Activated T-helper 2 cell treated with anti-CD3 and anti-CD28 coated beads, Interferon-gamma antibody, Interleukin-2, Interleukin-4, amounts not matched to agents 10 μg/mL and 5 μg/mL and 100 μg/mL, durations not matched to agents 14 hours and 24 hours and 36 hours (primary cell): ENCODE measurements at places on chromosomes 13 and 19.

GRCh38 chr13:24693862-24694471 lies 13.8 kb downstream of the ATP12A start:
- DNase-seq: peak; percentile 35

GRCh38 chr13:95858286-95859075 lies 181.5 kb downstream of the DNAJC3 start:
- DNase-seq: no peak

DNA sequence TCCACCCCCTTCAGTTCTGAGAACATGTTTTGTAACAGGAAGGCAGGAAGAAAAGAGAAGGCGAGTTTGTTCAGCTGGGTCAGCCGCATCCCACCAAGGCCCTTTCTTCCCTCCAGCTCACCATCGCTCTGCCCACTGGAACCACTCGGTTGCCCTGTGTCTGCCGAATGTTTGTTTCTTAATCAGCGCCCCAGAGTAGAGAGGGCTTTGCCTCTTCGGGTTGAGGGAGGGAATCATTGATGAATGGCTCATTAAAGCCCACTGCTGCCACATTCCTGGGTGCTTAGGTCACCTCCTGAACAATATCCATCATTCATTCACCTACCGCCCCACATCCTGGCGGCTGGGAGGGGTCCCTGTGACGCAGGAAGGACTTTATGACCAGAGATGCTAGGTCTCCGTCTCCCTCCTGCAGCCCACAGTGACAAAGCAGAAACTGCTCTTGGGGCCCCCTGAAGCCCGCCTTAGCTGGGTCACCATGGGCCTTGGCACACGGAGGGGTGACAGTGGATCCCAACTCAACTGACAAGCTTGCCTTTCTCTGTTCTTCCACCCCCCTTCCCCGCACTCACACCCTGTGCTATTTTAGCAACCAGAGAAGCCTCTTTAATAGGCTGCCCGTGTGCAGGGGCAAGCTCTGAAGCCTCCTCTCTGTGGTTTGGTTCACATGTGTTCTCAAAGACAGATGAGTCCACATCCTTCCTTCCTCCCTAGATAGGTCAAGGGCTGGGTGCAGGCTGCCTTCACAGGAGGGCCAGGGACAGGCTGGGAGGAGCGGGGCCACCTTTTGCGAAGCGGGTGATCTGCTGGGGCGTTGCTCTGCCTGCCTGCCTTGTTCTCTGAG lies 46.2 kb downstream of the ACTN4 start:
- DNase-seq: no peak

- no peak for DNase-seq
These were observed 175.8 kb downstream of the TDRD3 start for GRCh38 chr13:60572855-60573254.

DNA sequence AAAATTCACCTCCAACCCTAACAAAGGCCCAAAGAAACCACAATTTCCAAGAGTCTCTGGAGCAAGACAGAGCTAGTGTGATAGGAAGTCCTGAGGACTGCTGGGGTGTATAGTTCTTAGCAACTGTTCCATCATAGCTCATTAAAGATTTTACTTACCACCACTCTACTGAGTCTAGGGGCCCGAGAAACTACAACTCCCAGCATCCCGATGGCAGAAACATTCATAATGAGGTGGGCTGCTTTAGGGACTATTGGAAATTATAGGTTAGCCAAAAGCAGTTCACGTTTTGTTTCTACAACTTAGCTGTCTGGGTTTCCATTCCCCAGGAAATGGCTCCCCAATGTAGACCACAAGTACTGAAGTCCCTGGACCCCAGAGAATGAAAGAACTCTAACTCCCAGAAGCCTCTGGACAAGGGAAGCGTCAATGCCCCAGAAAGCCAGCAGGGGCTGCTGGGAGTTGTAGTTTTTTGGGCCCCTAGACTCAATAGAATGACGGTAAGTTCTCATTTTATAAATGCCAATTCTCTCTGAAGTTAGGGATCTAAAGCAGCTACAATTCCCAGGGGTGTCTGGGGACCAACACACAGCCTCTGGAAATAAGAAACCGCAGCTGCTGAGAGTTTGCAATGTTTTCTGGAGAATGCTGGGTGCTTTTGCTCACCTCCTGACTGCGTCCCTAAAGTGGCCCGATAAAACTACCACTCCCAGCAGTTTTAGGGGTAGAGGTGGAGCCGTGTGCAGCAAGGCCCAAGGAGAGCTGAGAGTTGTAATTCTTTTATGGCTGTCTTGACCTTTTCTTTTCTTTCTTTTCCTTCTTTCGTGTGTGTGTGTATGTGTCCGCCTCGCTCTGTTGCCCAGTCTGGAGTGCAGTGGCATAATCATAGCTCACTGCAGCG lies 11.1 kb downstream of the FTL start:
- no peak for DNase-seq

DNA sequence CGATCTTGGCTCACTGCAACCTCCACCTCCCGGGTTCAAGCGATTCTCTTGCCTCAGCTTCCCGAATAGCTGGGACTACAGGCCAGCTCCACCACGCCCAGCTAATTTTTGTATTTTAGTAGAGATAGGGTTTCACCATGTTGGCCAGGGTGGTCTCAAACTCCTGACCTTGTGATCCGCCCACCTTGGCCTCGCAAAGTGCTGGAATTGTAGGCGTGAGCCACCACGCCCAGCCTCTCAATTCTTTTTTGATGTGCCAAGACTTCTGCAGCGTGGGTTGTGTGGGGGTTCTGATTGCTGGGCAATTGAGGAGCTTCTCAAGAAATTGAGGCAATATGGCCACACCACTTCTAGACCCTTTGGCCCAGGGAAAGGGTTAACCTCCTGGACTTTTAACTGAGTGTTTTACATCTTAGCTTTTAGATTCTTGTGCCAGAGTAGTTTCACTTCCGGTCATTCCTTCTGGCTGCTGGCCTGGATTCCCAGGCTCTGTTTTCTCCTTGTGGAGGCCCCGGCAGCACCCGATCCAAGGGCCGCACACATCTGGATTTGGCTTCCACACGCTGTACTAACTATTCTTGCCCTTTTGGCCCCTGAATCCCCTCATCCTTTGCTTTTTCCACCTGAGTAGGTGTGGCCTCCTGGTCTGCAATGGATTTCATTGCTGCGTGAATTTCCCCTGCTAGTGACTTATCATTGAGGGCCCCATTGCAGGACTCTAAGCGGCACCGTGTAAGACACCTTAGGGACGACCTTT lies 14.7 kb downstream of the SMARCA4 start:
- DNase-seq: no peak

GRCh38 chr13:112616586-112617362 lies 28.8 kb upstream of the TUBGCP3 start:
- no peak for DNase-seq

GRCh38 chr13:56903710-56904282 lies 236.9 kb upstream of the PRR20A start:
- DNase-seq: no peak

DNA sequence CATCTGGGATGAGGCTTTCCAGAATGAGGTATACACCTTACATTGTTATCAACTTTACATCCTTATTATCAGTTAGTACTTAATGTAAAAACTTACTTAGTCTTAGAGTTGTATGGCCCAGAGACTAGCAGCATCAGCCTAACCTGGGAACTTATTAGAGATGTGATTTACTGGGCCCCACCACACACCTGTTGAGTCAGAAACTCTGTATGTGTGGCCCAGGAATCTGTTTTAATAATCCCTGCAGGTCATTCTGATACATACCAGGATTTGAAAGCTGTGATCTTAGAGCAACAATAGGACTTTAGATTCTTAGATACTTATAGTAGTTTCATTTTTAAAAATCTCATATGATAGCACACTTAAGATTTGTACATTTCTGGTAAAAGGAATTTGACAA lies 17.4 kb downstream of the FNDC3A start:
- DNase-seq: no peak

DNA sequence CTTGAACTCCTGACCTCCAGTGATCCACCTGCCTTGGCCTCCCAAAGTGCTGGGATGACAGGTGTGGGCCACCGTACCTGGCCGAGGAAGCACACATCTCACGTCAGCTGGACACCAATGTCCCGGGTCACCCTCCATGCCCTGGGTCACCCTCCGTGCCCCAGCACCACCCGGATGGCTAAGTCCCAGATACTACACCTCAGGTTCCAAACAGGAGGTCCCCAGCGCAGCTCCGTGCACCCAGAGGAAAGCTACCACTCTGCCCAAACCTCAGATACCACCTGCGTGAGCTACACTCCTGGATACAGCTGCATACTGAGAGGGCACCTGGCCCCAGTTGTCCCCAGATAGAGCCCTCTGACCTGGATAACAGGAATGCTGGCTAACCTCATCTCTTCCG lies 14.0 kb downstream of the LRRC4B start:
- DNase-seq: no peak

- DNase-seq: peak; percentile 30
These were observed 117.4 kb downstream of the ESD start for GRCh38 chr13:46679369-46680120.

DNA sequence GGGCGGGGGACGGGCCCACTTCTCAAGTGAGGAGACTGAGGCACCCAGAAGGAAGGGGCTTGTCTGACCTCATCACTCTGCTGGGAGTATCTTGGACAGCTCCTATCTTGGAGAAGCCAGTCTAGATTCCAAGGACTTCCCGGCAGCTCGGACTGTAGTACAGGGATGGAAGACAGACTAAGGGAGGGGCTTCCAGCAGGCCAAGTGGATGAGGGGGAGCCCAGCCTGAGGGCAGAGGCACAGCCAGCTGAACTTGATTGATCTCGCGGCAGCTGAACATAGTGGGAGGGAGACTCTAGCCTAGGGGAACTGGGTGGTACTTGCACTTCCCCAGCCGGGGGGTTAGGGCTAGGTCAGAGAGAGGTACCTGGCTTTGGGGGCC lies 711 bp downstream of the CILP2 start:
- no peak for DNase-seq
